Stimulated activated CD4-positive, alpha-beta T cell treated with anti-CD3 and anti-CD28 coated beads, TNF-alpha, amount 100 ng/mL, for 4 hours (primary cell): ENCODE measurements at places on chromosomes 2 and 18.

DNA sequence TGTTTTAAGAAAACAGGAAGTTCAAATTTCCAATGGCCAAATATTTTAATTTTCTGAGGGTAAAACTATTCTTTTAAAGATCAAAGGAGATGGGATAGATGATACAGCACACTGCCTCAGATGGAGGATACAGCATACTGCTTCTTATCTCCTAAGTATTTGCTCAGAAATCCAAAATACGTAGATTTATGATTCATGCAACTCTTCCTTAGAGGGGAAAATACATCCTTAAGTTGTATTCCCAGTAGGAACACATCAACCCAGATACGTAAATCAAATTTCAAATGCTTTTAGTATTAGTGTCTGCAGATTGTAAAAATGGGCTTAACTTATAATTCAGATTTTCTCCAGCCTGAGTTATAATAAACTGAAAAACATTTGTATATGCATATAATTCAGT is 235.2 kb downstream of the ZNF385B start:
- DNase-seq = no peak

- DNase-seq = no peak
Observed at GRCh38 chr18:9422816-9423519, 52.3 kb upstream of the RALBP1 start.

GRCh38 chr2:217463402-217464075 is 539.3 kb downstream of the TNS1 start:
- no peak for DNase-seq

GRCh38 chr18:76389716-76390115 is 105.3 kb downstream of the ZNF516 start:
- DNase-seq = no peak

DNA sequence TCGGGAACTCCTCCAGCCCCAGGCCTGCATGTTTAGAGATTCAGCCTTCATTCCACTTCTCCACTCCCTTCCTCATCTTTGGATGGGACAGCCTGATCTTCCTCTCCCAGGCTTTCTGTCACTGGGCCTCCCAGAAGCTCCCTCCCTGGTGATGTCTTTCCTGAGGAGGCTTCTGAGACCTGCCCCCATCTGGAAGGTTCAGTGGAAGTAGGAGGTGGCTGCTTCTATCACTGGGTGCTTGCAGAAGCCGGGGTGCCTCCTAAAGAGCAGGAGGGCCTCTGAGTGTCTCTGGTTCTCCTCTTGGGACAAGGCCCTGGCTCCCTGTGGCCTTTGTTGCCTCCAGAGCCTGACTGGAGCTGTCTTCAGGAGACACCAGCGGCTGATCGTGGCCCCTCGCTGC is 108.7 kb downstream of the CELF4 start:
- DNase-seq = no peak

- DNase-seq = no peak
Observed at GRCh38 chr2:241268716-241269445, 46.6 kb downstream of the HDLBP start.

DNA sequence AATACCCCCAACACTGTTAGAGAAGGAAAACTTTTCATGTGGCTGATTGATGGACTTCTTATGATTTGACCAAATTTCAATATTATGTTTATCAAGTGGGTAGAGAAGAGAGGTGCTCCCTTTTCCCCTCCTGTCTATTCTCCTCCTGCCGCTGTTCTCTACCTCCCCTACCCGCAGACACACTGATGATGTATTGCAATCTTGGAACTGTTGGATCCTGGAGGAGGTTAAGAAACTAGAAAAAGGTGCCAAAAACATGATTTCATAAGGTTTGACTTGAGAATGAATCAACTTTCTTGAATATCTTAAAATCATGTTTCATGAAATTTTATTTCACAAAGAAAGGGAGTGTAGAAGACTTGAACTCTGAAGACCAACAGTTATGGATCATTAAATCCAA is 125.8 kb downstream of the MEIS1 start:
- no peak for DNase-seq

GRCh38 chr18:805008-805754 is 6.9 kb downstream of the YES1 start:
- no peak for DNase-seq

DNA sequence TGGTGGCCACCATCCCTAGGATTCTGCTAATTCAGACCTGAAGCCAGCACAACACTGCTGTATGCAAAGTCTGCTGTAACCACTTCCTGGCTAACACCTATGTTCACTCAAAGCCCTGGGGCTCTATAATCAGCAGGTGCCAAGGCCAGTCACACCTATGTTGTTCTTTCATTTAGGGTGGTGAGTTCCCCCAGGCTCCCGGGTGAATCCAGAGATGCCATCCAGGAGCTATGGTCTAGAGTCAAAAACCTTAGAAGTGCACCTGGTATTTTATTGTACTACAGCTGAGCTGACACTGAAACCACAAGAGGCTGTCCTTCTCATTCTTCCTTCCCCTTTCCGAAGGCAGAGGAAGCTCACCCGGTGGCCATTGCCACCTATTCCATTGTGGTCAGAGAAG is 46.2 kb upstream of the CCDC141 start:
- DNase-seq = no peak

DNA sequence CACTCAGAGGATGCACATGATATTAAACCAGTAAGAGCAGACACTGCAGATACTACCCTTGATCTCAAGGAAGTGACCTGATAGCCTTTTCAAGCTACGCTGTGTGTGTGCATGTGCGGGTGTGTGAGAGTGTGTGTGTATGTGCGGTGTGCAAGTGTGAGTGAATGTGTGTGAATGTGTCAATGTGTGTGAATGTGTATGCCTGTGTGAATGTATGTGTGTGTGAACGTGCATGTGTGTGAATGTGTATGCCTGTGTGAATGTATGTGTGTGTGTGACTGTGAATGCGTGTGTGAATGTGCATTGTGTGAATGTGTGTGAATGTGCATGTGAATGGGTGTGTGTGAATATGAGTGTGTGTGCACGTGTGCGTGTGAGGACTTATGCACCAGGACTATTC is 53.8 kb downstream of the KCNG2 start:
- no peak for DNase-seq

DNA sequence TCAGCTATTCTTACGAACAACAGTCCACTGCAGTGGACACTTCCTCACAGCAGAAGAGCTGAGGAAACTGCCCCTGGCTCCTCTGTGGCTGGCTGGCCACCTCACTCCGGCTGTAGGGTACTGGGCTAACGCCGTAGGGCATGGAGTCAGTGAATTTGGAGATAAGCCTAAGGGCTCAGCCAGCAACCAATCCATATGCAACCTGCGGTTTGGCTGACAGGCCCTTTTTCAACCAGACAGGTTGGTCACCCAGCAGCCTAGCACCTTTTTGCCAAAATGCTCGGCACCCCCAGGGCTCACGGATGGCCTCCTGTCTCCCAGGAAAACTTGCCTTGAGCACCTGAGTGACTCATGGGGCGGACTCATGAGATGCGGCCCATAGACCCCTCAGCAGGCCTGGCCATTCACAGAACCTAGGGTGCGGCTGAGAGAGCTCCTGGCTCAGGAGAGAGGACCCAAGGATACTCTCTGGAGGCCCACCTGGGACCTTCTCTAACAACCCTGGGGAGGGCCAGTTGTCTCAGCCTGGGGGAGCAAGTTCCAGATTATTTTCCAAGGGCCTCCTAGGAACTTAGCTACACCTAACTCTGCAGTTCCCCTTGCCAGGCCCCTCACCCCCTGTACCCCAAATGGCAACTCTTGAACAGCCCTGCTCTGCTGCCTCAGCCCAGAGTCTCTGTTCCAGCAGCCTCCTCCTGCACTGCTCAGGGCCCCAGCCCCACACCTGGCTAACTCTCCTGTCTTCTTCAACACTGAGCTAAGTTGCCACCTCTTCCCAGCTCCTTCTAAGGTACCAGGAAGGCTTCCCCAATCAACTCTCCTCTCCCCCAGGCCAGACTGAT is 252.1 kb downstream of the CYP26B1 start:
- no peak for DNase-seq

DNA sequence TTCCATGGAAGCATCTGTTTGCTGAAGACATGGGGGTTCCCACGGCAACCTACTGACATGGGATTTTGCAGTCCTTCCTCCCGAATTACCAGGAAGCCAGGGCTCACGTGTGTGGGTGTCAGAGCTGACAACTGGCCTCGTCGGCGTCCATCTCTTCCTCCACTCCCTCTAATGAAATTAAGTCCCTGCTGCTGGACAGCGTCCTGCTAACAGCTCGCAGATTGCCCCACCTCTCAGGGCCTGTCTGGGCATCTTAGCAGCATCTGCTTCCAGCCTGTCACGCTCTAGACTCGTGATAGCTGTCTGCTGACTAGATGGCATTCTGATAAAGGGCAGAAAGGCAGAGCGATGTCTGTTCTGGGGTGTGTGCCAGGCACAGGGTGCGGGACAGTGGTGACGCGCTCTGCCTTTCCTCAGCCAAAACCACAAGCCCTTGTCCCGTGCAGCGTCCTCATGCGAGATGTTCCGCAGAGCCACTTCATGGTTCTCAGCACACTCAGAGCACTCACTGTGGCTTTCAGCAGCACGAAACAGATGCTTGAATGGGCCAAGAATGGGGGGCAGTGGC is 161.1 kb downstream of the ARL4C start:
- DNase-seq = peak; percentile 11

- DNase-seq = no peak
Observed at GRCh38 chr2:224263571-224264043, 138.3 kb downstream of the FAM124B start.

DNA sequence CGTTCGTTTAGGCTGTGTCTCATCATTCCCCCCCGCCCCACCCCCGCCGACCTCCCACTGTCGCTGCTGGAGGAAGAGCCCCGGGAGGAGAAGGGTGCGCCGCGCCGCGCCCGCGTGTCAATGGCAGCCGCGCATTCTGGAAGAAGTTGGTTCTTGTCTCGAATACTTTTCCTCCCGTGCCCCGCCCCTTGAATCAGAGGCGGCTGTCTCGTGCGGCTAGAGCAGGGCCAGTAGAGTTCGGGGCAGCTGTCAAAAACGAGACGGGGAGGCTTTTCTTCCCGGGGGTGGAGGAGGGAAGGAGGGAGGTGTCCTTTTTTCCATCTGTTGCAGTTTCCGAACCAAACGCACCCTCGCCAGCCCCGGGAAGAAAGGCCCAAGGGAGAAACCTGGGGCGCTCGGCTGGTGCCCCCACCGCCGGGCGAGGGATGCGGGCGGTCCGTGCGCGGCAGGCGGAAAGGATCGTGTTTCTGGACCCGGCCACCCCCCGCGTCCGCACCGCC is 410 bp upstream of the TGIF1 start:
- peak; percentile 55 for DNase-seq

DNA sequence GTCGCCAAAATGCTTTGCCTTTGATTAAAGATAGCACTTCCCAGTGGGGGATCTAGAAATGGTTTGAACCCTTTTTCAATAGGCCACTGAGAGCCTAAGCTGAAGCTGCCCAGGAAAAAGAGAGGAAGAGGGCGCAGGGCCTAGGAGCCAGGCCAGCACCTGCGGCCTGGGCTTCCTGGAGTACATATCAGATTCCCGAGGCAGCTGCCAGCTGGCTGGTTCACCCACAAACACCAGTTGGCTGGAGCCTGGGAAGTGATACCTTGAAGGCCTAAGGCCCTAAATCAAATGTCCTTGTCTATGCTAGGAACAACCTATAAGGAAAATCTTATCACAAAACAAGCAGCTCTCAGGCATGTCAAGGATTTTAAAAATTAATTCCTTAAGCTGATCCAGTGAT is 37.1 kb downstream of the ANKRD44 start:
- DNase-seq = no peak

DNA sequence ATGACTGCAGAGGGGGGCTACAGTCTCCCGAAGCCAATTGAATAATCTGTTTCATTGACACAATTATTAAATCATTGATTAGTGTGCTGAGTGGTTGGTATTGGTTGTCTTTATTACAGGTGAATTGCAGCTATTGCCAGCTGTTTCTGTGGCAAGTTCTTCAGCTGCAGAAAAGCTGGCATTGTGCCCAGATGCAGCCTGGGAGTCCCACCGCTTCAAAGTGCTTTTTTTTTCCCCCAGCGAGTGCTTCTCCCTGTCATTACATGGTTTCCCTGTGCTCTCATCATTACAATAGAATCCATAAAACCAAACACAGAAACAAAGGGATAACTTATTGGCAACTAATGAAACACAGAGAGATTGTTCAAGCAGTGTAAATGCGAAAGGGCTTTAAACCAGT is 164.7 kb downstream of the GRB14 start:
- no peak for DNase-seq

DNA sequence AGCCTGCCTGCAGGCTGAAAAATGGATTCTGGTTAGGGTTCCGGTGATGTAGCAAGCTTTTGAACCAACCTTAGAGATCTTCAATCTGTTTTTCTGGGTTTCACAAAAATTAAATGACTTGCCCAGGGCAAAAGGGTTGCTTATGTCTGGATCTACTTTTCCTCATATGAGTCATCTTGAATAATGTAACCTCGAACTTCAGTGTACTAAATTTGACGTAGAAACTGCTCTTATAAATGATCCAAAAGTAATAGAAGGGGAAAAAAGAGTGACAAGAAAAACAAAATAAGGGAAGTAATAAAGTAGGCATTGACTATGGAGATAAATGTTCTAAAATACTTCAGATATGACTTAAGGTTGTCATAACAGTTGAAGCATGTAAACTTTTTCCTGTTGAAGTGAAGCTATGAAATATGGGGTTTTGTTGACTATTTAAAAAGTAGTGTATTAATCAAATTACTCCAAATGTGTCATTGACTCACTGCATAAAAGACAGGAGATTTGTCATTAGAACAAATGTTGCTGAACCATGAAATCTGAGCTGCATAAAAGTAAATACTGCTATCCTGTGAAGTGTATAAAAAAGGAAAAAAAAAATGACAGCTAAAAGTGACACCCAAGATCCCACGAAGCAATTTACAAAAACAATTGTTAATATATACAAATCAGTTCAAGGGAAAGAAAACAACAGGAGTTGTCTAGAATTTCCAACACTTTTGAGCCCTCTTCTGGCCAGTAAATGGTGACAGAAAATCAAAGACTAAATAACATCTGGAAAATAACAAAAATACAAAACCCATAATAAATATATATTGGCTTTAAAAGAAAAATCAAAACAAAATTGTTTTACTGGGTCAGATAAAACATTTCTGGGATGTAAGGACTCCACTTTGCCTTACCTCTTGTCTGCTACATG is 103.6 kb upstream of the SERPINE2 start:
- no peak for DNase-seq

DNA sequence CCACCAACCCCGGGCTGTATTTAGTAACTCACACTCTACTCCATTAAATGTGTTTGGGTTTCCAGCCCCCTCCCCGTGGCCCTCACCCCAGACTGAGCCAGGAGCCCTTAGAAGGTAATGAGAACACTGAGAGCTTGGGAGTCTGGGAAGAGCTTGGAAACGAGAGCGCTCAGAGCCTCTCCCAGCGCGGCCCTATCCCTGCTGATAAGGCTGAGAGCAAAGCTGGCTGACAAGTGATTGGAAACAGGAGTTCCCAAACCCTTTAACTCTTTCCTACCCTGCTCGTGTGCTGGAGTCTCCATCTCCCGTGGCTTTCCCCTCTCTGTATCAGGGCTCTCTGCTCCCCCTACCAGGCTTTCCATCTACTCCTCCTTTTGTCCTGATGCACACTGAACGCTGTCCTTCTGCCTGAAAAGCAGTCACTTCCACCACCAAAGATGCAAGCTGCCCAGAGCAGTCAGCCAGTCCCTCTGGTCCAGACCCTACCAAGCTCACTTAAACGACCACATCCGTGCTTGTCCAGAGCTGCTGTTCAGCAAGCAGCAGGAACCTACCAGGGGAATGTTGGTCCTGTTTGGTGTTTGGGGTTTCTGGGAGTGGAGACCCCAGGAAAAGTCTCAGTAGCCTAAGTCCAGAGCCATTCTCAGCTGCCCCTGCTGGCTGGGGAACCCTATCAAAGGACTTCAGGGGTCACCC is 100.0 kb upstream of the PKDCC start:
- no peak for DNase-seq
